ENCODE measurements at places on chromosomes 5 and 9.

DNA sequence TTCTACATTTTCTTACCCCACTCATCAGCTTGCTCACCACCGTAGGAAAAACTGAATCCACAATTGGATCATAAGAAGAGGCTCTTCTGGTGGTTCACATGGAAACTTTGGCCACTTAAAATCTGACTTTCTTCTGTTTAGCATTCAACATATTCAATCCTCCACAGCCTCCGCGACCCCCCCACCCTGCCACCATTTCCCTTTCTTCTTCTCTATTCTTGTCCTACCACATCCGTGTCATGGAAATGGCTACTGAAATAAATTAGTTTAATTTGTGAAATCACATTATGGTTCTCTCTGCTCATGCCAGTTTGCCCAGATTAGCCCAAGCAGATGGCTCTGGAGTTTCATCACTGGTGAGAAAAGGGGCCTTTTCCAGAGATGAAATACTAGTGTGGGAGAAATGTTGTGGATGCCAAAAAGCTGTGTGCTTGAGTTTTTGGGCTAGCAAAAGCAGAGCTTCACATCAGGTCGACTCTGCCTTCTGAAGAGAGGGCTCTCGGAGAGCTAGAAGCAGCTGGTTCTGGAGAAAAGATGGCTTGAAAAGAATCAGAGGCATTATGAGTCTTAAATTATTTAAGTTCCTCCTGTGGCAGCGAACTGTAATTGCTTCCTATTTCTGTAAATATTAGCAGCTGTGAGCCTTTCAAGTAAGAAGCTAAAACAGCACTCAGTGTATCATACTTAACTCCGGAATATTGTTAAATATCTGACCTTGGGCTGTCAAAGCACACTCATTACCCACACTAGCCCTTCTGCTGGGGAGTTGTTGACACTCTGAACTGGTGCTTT is 107.1 kb downstream of the MAT2B start:
- no peak for DNase-seq

DNA sequence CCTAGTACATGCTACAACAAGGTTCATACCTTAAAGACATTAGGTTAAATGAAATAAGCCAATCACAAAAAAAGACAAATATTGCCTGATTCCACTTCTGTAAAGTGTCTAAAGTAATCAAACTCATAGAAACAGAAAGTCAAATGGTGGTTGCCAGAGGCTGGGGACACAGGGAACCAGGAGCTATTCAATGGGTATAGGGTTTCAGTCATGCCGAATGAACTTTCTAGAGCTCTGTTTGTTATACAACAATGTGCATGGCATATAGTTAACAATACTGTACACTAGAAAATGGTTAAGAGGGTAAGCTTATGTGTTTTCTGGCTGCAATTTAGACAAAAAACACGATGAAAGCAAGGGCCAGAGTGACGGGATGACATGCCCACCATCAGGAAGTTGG is 70.8 kb upstream of the EGFLAM start:
- DNase-seq, result no peak

- no peak for DNase-seq
Observed at GRCh38 chr5:42499016-42499415, 75.8 kb downstream of the GHR start.

DNA sequence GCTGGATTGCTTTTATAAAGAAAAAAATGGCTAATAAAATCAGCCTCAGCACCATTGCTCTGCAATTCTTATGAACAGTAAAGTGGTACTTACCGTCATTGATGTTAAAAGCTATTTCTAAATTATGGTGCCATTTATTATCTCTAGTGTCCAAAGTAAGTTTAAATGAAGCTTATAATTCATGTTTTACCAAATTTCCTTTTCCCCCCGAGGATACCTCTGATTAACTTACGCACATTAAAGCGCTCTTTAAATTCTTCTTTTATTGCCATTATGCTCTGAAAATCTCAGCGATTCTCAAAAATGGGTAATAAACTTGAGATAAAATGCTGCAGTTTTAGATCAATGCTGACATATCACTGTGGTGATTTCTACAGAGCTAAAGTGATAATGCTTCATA is 13.5 kb downstream of the TLX3 start:
- no peak for DNase-seq

DNA sequence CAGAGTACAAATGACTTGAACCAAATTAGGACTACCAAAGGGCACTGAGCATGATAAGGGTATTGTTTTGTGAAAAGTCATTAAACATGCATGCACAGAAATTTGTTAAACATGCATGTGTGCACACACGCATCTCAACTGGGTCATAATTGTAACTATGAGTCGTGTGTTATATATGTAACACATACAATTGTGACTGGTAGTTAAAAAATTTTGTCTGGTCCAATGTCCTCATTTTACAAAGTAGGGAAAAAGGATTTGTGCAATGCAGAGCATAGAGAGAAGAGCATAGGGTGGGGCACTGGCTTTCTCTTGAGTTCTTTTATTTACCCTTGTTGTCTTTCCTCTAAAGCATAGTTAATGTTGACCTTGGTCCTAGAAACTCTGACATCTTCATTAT is 19.3 kb upstream of the IGFBPL1 start:
- no peak for DNase-seq

DNA sequence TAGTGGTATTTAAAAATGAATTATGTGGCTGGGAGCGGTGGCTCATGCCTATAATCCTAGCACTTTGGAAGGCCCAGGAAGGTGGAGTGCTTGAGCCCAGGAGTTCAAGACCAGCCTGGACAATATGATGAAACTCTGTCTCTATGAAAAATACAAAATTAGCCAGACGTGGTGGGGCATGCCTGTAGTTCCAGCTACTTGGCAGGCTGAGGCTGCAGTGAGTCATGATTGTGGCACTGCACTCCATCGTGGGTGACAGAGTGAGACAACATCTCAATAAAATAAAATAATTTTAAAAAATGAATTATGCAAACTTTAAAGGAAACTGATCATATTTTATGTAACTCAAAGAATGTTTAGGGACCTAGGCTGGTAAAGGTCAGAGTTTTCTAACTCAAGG is 310.8 kb upstream of the DMRT1 start:
- DNase-seq, result no peak

DNA sequence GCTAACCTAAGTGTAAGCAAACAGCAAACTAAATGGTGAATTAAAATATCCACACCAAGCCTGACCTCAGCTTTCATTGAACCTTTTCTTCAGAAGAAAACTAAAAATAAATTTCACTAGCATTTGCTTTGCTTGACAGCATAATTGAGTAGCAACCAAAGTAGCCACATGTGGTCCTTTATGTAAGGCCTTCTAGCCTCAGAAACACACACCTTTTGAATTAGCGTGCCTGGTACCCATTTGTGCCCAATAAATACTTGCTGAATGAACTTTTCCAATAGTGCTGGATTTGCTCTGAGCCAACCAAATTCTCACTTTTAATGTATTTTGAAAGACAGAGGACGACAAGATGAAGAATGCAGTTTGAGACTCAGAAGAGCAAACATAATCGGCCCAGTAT is 2.1 kb upstream of the NIPBL start:
- no peak for DNase-seq

DNA sequence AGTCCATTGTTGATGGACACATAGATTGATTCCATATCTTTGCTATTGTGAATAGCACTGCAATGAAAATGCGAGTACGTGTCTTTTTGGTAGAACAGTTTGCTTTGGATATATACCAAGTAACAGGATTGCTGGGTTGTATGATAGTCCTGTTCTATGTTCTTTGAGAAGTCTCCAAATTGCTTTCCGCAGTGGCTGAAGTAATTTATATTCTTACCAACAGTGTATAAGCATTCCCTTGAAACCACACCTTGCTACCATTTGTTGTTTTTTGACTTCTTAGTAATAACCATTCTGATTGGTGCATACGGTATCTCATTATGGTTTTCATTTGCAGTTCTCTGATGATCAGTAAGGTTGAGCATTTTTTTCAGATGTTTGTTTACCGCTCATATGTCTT is 792.9 kb downstream of the PTPRD start:
- no peak for DNase-seq

Data from CD8-positive, alpha-beta memory T cell (primary cell).